Activated CD8-positive, alpha-beta T cell treated with anti-CD3 and anti-CD28 coated beads, Interleukin-2, amount 10 ng/mL, durations not matched to agents 7 days and 5 days (primary cell): ENCODE measurements at places on chromosomes 1 and 21.

DNA sequence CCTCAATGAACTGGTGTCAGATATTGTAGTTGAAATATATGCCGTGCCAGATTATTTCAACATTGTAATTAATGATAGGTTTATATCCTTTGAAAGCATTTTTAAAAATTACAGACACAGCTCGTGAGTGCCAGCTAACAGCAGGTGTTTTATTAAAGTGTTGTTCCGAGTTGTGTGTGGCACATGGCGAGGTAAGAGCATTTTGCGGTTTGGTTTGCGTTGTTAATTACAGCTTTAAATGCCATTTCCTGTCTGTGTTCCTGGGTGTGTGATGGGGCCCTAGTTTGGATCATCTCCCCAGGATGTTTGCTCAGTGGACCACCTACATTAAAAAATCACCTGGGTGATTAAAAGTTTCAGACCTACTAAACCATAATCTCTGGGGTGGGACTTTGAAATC is 97.4 kb downstream of the PRDM2 start:
- DNase-seq: no peak
- H3K27me3 ChIP-seq: no peaks in the 10 kb centered on the region
- H3K4me1 ChIP-seq: peaks cover 12% of the 10 kb centered on the region

GRCh38 chr1:97212671-97213070 is 491.1 kb downstream of the PTBP2 start:
- H3K36me3 ChIP-seq: no peaks in the 10 kb centered on the region
- no peak overlapping the region for H3K4me3 ChIP-seq
- H3K27ac ChIP-seq: no peak overlapping the region
- no peaks in the 10 kb centered on the region for H3K4me1 ChIP-seq
- no peak for DNase-seq

DNA sequence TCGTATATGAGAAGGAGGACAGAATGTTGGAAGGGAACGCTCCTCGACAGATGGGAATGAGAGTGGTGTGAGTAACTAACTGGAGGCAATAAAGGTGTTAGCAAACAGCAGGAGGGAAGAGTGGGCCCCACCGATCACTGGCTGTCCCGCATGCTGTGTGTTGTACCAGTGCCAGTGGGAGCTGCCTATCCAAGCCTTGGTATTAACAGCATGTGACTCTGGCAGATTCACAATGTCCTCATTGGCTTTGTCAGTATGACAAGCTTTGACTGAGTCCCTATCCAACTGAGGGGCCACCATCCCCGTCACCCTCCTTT is 188.3 kb downstream of the NRIP1 start:
- no peaks in the 10 kb centered on the region for H3K27me3 ChIP-seq
- H3K4me3 ChIP-seq: no peak overlapping the region
- H3K36me3 ChIP-seq: no peaks in the 10 kb centered on the region
- no peaks in the 10 kb centered on the region for H3K4me1 ChIP-seq
- DNase-seq: no peak
- no peak overlapping the region for H3K27ac ChIP-seq

DNA sequence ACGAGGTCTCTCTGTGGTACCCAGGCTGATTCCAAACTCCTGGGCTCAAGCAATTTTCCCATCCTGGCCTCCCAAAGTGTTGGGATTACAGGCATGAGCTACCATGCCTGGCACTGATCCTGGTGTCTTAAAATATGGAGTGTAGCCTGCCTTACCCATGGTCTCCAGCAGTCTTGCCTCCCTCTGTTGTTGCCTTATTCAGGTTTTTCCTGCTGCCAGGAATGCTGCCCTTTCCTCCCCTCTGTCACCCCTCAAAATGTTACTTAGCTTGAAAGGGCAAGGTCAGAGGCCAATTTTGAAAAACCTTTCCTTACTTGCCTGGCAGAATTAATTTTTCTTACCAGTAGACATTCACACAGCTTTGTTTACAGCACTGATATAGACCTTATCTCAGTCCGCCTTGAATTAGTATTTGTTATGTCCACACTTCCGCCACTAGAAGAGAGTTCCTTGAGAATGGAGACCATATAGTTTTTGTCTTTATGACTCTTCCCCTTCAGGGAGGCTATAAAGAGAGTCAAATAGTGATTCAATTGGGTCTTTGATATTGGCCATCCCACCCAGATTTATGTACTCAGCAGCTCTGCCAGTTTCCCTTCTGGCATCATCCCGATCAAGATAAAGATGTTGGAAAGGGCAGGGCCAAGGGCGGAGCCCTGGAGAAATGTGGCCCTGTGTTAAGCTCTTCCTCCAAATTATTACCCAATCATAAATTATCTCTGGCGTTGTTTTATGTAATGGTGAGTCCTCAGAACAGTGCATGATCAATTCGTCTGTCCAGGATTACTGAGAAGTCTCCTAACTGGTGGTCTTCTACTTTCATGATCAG is 38.8 kb downstream of the C1orf21 start:
- H3K36me3 ChIP-seq: no peaks in the 10 kb centered on the region
- no peak for DNase-seq
- H3K27me3 ChIP-seq: peaks cover 2% of the 10 kb centered on the region
- no peak overlapping the region for H3K4me3 ChIP-seq
- no peak overlapping the region for H3K27ac ChIP-seq

GRCh38 chr1:201537891-201538611 is 876 bp upstream of the NAV1 start:
- peaks cover 67% of the 10 kb centered on the region for H3K27me3 ChIP-seq
- no peak for DNase-seq
- peaks cover 2% of the 10 kb centered on the region for H3K36me3 ChIP-seq
- H3K27ac ChIP-seq: no peak overlapping the region
- peak overlapping the region; percentile 41 for H3K4me3 ChIP-seq
- peaks cover 13% of the 10 kb centered on the region for H3K4me1 ChIP-seq
